ENCODE measurements at places on chromosomes 7 and 10. TPM values are rescaled to one million over a fixed set of nuclear protein-coding genes. Genes with fewer than 3 reads are reported as not detected.

RBM20 gene
- polyA plus RNA-seq = 0.15 TPM

- DNase-seq = no peak
Observed at GRCh38 chr7:43880596-43880995, 11.3 kb upstream of the MRPS24 start.

DNA sequence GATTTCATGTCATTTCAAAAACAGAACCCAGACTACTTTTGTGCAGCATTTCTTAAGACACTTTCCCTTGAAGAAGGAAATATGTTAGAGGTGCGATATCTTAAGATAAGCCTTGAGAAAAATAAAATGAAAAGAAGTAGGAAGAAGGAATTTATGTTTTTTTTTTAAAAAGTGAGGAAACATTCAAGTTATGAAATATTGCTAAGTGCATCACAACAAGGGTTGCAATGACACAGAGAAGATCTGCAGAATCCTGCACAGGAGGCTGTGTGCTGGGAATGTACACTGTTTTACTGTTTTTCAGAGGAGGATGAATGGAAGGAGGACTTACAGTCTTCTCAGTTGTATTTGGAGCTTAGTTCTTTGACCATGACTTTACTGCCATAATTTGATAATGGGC, 79.8 kb upstream of the NME8 start:
- DNase-seq = no peak

GRCh38 chr10:97852840-97853405, 3.3 kb downstream of the GOLGA7B start:
- no peak for DNase-seq

GRCh38 chr7:2904202-2904601, 60.1 kb upstream of the GNA12 start:
- DNase-seq = no peak

GRCh38 chr7:31955641-31956040, 114.6 kb downstream of the PDE1C start:
- no peak for DNase-seq

- no peak for DNase-seq
Observed at GRCh38 chr10:74305730-74306129, 154.7 kb downstream of the ADK start.
